Activated T-helper 2 cell treated with anti-CD3 and anti-CD28 coated beads, Interferon-gamma antibody, Interleukin-2, Interleukin-4, amounts not matched to agents 10 μg/mL and 5 μg/mL and 100 μg/mL, durations not matched to agents 14 hours and 24 hours and 36 hours (primary cell): ENCODE measurements at places on chromosomes 7 and 10. TPM values are rescaled to one million over a fixed set of nuclear protein-coding genes. Genes with fewer than 3 reads are reported as not detected.

LRRTM3 gene
- not detected in 2 replicates for total RNA-seq

RSPH10B2 gene
- 0.23 TPM in 1 of 2 replicates, not detected in the other for total RNA-seq

GRID2IP gene
- total RNA-seq: 0.18 and 0.23 TPM in 2 replicates

INMT gene
- total RNA-seq: not detected in 2 replicates

MLXIPL gene
- not detected in 2 replicates for total RNA-seq

- H3K36me3 ChIP-seq: no peaks in the 10 kb centered on the region
- DNase-seq: no peak
- H3K27me3 ChIP-seq: no peaks in the 10 kb centered on the region
- H3K4me1 ChIP-seq: no peaks in the 10 kb centered on the region
- H3K4me3 ChIP-seq: no peak overlapping the region
Measured at GRCh38 chr7:74586258-74587175, 71.0 kb upstream of the GTF2I start.

DNA sequence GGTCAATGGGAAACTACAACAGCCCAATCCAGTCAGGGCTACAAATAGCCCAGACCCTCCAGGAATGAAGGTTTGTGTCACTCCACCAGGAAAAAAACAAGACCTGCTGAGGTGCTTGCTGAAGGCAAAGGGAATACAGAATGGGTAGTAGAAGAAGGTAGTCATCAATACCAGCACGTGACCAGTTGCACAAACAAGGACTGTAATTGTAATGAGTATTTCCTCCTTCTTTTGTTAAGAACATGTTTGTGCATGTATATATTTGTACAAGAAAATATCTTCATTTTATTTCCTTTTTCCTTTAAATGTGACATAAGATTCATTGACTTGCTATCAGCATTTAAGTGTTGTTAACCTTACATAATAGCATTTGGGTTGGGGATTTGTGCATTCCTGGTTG lies 229.3 kb downstream of the IMMP2L start:
- no peaks in the 10 kb centered on the region for H3K27me3 ChIP-seq
- H3K27ac ChIP-seq: no peak overlapping the region
- H3K4me3 ChIP-seq: no peak overlapping the region
- peaks cover 2% of the 10 kb centered on the region for H3K4me1 ChIP-seq
